Activated CD4-positive, alpha-beta T cell treated with anti-CD3 and anti-CD28 coated beads, Interleukin-2, amount 50 U/mL, for 4 hours (primary cell): ENCODE measurements at places on chromosomes 7 and 10.

DNA sequence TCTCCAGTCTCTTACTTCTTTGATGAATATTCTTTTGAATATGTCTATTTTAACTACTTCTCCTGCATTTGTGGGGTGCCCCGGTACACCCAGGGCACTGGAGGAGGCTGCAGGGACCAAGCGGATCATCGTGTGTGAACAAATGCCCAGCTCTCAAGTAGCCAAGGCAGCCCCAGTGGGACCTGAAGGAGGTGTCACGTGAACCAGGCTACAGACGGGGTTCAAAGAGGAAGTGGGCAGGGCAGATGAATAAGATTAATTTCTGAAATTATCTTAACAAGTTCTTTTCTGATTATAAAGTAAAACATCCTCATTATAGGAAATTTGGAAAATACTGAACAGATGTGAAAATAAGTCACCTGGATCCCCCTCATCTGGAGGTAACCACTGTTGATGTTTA, 78.4 kb upstream of the DUSP5 start:
- no peak for DNase-seq

DNA sequence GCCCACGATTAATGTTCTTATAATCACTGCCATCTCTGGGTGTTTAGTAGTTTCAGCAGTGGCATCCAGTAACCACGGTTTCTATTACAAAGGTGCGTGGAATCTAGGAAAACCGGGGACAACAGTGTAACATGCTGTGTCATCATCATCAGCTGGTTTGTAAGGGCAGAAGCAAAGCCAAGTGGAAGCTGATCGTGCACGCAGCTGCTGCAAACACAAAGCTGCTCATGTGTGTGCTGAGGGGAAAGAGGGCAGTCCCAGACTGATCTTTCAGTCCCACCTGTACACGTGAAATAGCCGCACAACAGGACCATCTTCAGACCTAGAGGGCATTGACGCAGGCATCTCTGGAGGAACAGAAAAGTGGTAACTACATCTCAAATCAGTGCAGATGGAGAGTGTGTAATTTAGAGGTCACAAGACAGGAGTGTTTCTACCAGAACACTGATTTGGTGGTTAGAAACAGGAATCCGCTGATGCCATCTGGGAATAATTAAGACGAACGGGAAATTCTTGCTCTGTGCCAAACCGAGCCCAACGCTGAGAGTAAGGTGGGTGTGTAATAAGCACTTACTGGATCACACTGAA, 13.4 kb downstream of the ANKRD16 start:
- DNase-seq: no peak

- DNase-seq: no peak
Observed at GRCh38 chr7:25122373-25122772, 2.7 kb downstream of the CYCS start.

DNA sequence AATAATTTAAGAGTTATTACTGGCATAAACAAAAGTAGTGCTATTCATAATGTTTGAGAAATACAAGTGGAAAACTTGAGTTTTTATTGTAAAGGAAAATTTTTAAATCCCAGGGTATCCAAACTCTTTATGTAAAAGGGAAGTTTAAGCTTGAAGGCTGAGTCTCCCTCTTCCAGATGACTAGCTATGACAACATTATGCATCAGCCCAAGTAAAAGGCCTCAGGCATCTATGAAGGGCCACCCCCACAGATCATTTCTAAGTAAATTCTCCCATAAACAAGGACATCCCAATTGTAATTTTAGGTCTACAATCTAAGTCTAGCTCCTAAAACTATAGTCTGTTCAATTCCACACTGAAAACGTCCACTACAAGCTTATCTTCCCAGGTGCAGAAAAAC, 166.2 kb upstream of the STEAP1 start:
- no peak for DNase-seq

GRCh38 chr10:74738985-74739567, 87.3 kb upstream of the KAT6B start:
- no peak for DNase-seq

DNA sequence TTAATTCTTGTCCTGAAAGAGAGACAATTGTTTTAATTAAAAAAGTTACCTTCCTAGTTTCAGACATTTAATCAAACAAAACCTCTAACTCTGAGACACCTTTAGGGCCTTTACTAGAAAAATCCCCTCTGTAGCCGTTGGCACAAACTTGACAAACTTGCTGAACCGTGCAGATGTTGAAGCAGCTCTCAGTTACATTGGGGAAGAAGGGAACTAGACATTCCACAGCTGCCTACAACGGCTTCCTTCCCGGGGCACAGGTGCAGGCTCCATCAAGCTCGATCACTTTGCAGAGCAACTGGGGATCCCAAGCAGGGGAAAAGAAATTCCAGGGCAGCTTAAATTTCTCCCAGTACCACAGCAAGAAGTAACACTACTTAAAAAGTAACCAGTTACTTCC, 141.3 kb downstream of the SKAP2 start:
- DNase-seq: no peak

DNA sequence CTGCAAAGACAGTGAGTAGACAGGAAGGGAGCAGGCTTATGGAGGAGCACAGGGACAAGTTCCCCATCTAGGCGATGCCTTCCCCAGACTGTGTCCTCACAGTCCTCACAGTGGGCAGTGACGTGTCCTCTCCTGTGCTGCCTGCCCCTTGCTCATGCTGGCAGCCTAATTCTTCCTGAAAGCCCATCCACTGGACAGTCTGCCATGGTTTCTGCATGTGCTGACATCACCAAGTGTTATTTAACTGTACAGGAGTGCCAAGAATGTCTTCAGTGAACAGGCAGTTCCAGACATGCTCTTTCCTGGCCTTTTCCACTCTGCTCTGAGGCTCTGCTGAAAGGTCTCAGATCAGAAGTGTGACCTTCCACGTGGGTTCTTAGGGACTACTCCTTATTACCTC, 54.1 kb downstream of the ZNF248 start:
- DNase-seq: no peak
